ENCODE measurements at places on chromosomes 6 and 20. TPM values are rescaled to one million over a fixed set of nuclear protein-coding genes. Genes with fewer than 3 reads are reported as not detected.

DNA sequence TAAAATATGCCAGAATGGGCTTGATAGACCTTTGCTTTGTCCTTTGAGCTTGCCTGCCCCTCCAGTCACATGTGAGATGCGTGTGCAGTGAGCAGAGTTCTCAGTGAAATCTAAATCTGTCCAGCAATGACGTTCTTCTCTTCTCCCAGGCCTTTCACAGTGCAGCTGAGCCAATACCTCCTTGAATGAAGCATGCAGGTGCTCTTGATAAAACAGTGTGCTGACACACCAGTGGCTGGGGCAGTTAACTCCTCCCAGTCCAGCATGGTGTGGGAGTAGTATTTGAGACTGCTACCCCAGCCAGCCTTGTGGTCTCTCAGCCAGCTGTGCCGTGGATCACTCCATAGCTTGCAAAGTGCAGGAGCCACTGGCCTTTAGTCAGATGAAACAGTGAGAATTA lies 240.5 kb downstream of the FARS2 start:
- peaks cover 10% of the 10 kb centered on the region for H3K4me1 ChIP-seq
- no peak for DNase-seq
- no peaks in the 10 kb centered on the region for H3K27me3 ChIP-seq

DNA sequence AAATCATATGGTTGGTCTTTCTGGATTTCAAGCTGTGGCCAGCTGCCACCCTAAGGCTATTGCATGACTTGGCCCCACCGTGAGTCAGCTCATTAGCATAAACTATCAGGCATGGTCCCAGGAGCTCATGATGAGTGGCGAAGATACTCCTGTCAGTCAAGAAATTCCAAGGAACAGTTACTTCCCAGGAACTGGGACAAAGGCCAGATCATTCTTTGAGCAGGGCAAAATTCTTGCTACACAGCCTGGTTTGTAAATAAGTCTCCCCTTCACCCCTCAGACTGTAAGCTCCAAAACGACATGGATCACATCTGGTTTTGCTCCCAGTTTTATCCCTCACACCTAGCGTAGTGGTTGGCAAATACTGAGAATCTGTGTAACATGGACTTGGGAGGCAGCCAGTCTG lies 33.0 kb upstream of the KIAA1586 start:
- no peaks in the 10 kb centered on the region for H3K4me1 ChIP-seq
- H3K4me3 ChIP-seq = no peak overlapping the region
- no peaks in the 10 kb centered on the region for H3K27me3 ChIP-seq

- H3K36me3 ChIP-seq = peaks cover 8% of the 10 kb centered on the region
- peak overlapping the region; percentile 57 for H3K4me3 ChIP-seq
- DNase-seq = peak; percentile 15
- H3K27me3 ChIP-seq = no peaks in the 10 kb centered on the region
Observed at GRCh38 chr6:150417899-150418826, 49.4 kb downstream of the IYD start.

HFE gene
- 24.9 TPM for total RNA-seq

GRCh38 chr6:43444582-43444981 lies 10.8 kb downstream of the DLK2 start:
- H3K4me3 ChIP-seq = no peak overlapping the region
- H3K27me3 ChIP-seq = no peaks in the 10 kb centered on the region
- no peak for DNase-seq
- no peaks in the 10 kb centered on the region for H3K4me1 ChIP-seq

DNA sequence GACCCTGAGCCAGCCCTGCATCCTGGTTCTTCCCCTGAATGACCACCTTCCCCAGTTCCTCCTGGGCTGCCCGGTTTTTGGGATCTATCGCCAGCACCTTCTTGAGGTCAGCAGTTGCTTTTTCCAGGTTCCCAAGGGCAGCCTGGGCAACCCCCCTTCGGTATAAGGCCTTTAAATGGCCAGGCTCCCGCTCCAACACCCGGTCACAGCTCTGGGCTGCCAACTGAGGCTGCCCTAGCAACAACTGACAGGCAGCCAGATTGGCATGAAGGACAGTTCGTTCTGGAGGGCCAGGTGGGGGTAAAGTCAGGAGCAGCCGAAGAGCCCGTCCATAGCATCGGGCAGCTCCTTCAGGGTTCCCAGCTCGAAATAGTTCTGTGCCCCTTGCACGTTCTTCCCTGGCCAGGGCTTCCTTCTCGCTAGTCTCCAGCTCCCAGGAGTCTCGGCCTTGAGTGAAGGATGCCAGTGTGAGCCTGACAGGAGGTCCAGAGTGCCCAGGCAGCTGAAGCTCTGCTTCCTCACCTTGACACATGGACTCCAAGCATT lies 778 bp upstream of the ATF6B start:
- no peak for DNase-seq
- H3K27me3 ChIP-seq = peaks cover 6% of the 10 kb centered on the region
- H3K4me1 ChIP-seq = peaks cover 23% of the 10 kb centered on the region
- peak overlapping the region; percentile 98 for H3K27ac ChIP-seq

TULP1 gene
- total RNA-seq = not detected

- peaks cover 80% of the 10 kb centered on the region for H3K4me1 ChIP-seq
- DNase-seq = peak; percentile 70
- no peaks in the 10 kb centered on the region for H3K27me3 ChIP-seq
- peak overlapping the region; percentile 85 for H3K27ac ChIP-seq
Observed at GRCh38 chr6:106739387-106739786, 110.0 kb downstream of the QRSL1 start.

- no peak for DNase-seq
- H3K27me3 ChIP-seq = no peaks in the 10 kb centered on the region
- H3K4me1 ChIP-seq = peaks cover 12% of the 10 kb centered on the region
- H3K4me3 ChIP-seq = no peak overlapping the region
Observed at GRCh38 chr6:99550046-99550748, 18.3 kb downstream of the CCNC start.

- peaks cover 55% of the 10 kb centered on the region for H3K27me3 ChIP-seq
- H3K27ac ChIP-seq = no peak overlapping the region
- H3K4me1 ChIP-seq = no peaks in the 10 kb centered on the region
- no peak for DNase-seq
Observed at GRCh38 chr6:39553860-39554802, 171.1 kb downstream of the KIF6 start.

GRCh38 chr6:52577022-52577777 lies at the start of gene TRAM2:
TRAM2 (minus strand) TSS chr6:52577060; CDS start chr6:52576915, 145 bp downstream.
- H3K36me3 ChIP-seq = peaks cover 17% of the 10 kb centered on the region
- H3K27ac ChIP-seq = peak within 1 kb of the TSS; percentile 40
- H3K4me3 ChIP-seq = peak within 1 kb of the TSS; percentile 67
- DNase-seq = peak; percentile 89
- H3K27me3 ChIP-seq = no peaks in the 10 kb centered on the region

DNA sequence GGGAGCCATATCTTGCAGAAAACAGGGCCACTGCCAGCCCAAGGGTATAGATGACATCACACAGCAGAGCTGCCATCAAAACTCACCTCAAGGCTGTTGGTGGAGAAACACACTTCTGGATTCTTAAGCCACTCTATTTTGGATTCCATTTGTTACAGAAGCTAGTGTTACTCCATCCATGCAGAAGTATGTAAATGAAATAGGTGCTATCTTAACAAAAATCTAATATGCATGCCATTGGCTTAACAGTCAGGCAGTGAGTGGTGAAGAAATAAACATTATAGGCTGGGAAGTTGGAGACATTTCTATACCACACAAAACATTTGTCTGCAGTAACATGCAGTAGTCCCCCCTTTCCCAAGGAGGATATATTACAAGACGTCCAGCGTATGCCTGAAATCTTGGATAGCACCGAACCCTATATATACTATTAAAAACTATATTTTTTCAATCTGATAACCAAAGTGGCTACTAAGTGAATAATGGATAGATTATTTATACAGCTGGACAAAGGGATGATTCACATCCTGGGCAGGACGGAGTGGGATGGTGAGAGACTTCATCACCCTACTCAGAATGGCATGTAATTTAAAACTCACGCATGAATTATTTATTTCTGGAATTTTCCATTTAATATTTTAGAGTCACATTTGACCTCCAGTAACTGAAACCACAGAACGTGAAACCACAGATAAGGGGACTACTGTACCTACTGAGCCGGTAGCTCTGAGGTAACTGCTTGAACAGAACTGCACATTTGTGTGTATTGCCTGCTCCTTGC lies 160.0 kb upstream of the PLN start:
- peaks cover 4% of the 10 kb centered on the region for H3K36me3 ChIP-seq
- no peak overlapping the region for H3K4me3 ChIP-seq
- DNase-seq = peak; percentile 24
- H3K4me1 ChIP-seq = peaks cover 32% of the 10 kb centered on the region

DNA sequence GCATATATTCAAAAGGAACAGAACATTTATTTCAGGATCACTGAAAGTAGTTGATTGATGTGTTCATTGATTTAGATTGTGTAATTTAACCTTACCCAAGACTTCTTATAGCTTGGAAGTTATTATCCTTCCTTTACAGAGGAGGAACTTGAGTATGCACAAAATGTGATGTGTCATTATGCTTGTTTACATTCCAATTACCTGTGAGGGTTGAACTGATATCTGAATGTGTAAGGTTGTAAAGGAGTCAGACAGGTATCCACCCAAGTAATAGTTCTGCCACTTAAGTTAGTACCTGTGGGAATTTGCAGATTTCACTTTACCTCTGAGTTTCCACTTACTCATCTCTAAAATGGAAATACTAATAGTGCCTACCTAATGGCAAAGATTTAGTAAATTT lies 668.2 kb downstream of the DOK5 start:
- H3K27me3 ChIP-seq = no peaks in the 10 kb centered on the region
- no peaks in the 10 kb centered on the region for H3K4me1 ChIP-seq
- H3K27ac ChIP-seq = no peak overlapping the region
- H3K4me3 ChIP-seq = no peak overlapping the region
- DNase-seq = no peak
- H3K36me3 ChIP-seq = no peaks in the 10 kb centered on the region

GRCh38 chr6:46340246-46340645 lies 151.0 kb downstream of the RCAN2 start:
- no peak for DNase-seq
- H3K27me3 ChIP-seq = no peaks in the 10 kb centered on the region
- no peak overlapping the region for H3K27ac ChIP-seq

RXRB gene
- 78.2 TPM for total RNA-seq

DLK2 gene
- 0.86 TPM for total RNA-seq

SLC32A1 gene
- not detected for total RNA-seq

TTK gene
- total RNA-seq = 29.6 TPM

DNA sequence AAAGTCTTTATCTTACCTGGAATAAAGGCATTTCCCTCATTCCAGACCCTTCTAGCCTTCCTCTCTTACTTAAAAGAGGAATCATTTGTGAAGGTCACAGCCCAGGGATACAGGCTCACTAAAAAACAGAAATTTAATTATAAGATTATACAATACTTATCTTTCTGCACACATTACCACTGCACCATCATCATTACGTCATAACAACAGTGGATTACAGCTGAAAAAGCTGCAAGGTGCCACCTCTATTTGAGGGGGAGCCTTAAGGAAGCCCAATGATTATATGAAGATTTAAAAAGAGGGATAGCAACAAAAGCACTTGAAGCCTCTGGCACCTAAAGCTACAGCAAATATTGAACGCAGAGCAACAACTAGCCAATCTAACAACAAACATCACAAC lies 452.9 kb upstream of the EYS start:
- H3K4me1 ChIP-seq = no peaks in the 10 kb centered on the region
- H3K27me3 ChIP-seq = no peaks in the 10 kb centered on the region
- no peak overlapping the region for H3K4me3 ChIP-seq

COL20A1 gene
- 0.44 TPM for total RNA-seq

GRCh38 chr20:37389844-37390275 lies 43.9 kb downstream of the SRC start:
- H3K27me3 ChIP-seq = no peaks in the 10 kb centered on the region
- no peak overlapping the region for H3K27ac ChIP-seq
- H3K4me1 ChIP-seq = peaks cover 8% of the 10 kb centered on the region

DNA sequence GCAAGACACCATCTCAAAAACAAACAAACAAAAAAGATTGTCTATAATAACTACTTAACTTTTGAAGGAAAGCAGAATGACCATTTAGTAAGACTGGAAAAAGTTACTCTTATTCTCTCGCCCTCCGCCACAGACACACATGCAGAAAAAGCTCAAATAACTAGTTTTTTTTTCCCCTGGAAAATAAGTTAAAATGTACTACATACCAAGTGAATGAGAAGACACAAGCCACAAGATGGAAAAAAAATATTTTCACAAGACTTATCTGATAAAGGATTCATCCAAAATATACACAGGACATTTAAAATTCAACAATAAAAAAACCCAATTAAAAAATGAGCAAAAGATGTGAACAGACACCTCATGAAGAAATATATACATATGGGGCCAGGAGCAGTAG lies 31.9 kb downstream of the NUDT3 start:
- H3K27me3 ChIP-seq = no peaks in the 10 kb centered on the region
- H3K27ac ChIP-seq = no peak overlapping the region
- peaks cover 42% of the 10 kb centered on the region for H3K4me1 ChIP-seq
- H3K36me3 ChIP-seq = no peaks in the 10 kb centered on the region

DNA sequence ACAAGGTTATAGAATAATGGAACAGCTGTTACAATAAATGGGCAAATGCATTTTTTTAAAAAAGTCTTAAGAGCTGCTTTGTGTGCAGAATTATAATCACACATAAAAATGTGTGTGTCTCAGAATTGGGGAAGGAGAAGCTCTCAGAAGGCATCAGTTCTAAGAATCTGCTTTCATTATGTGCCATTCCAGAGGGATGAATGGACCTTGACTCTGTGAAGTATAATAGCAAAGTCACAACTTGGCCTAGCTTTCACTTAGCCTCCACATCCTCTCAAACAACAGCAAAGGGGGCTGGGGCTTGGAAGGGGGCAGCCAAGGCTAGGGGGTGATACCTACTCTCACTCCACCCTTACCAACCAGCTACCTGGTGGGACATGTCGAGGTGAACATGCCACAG lies 265.0 kb downstream of the CDC5L start:
- H3K4me3 ChIP-seq = no peak overlapping the region
- no peak overlapping the region for H3K27ac ChIP-seq
- no peaks in the 10 kb centered on the region for H3K36me3 ChIP-seq

KCNK15 gene
- total RNA-seq = 4.8 TPM

NKX2-2 gene
- total RNA-seq = not detected

COL12A1 gene
- total RNA-seq = 20.4 TPM

TBXT gene
- not detected for total RNA-seq

SLC44A4 gene
- total RNA-seq = 238 TPM

CUL7 gene
- total RNA-seq = 25.5 TPM

DNA sequence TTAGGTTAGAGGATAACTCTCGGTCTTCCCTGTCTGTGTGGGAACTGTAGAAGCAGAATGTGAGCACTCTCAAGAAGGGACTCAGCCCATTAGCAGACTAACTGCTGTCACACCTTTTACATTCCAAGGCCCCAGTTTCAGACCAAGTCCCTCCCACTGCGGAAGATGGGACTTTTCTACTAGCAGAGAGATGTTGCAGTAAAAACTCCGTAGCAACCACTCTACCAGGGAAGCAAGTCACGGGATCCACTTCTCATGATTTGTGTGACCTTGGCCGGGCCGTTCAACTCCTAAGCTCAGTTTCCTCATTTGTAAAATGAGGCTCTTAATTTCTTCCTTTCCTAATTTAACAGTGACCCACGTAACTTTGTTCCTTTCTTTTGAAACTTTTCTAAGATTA lies 77.1 kb upstream of the SLC4A11 start:
- no peak overlapping the region for H3K4me3 ChIP-seq
- no peak overlapping the region for H3K27ac ChIP-seq
- DNase-seq = no peak
- H3K27me3 ChIP-seq = no peaks in the 10 kb centered on the region

SAMD5 gene
- total RNA-seq = not detected

- no peaks in the 10 kb centered on the region for H3K4me1 ChIP-seq
- H3K36me3 ChIP-seq = no peaks in the 10 kb centered on the region
- no peak overlapping the region for H3K27ac ChIP-seq
- H3K4me3 ChIP-seq = no peak overlapping the region
- no peak for DNase-seq
- H3K27me3 ChIP-seq = peaks cover 83% of the 10 kb centered on the region
Observed at GRCh38 chr20:46226602-46227001, 81.7 kb downstream of the CDH22 start.
